ENCODE measurements at places on chromosomes 13 and 19. TPM values are rescaled to one million over a fixed set of nuclear protein-coding genes. Genes with fewer than 3 reads are reported as not detected.

Gene PROZ
- total RNA-seq, result not detected

Gene PLIN4
- total RNA-seq, result 0.22 TPM

Gene ZIC2
- total RNA-seq, result not detected

Gene IL17D
- not detected for total RNA-seq

Gene CBY2
- 0.64 TPM for total RNA-seq

Gene SIGLEC11
- not detected for total RNA-seq

Gene ZBTB45
- total RNA-seq, result 19.8 TPM

Gene TMEM143
- 31.8 TPM for total RNA-seq

Gene ELOF1
- 46.0 TPM for total RNA-seq

Gene FGF22
- total RNA-seq, result 1.8 TPM

Gene KLK2
- total RNA-seq, result not detected

Gene ADGRE2
- 0.78 TPM for total RNA-seq

Gene SPACA4
- total RNA-seq, result not detected

Gene RGL3
- not detected for total RNA-seq

Gene UQCR11
- total RNA-seq, result 157 TPM

Gene ZNF93
- total RNA-seq, result 8.8 TPM

Gene SPRED3
- 3.8 TPM for total RNA-seq

Gene PCDH9
- 0.17 TPM for total RNA-seq

Gene ZNF221
- total RNA-seq, result 3.2 TPM

Gene ZNF667
- total RNA-seq, result not detected

Gene PBX4
- total RNA-seq, result 56.3 TPM

Gene TEX26
- not detected for total RNA-seq

Gene CEACAM7
- total RNA-seq, result not detected

Gene ZNF320
- 14.1 TPM for total RNA-seq

Gene TPTE2
- not detected for total RNA-seq

Gene ZNF607
- total RNA-seq, result 11.8 TPM

Gene FREM2
- total RNA-seq, result not detected

Measured in CD4-positive, alpha-beta memory T cell (primary cell).